Esophagus (tissue), 2 donors: ENCODE measurements at places on chromosomes 2 and 18. TPM values are rescaled to one million over a fixed set of nuclear protein-coding genes. Genes with fewer than 3 reads are reported as not detected.

Gene GALNT3
- 25.7 TPM for polyA plus RNA-seq

Gene REG3A
- polyA plus RNA-seq, result 1.5 TPM

Gene LRATD1
- 23.1 TPM for polyA plus RNA-seq

Gene FRZB
- polyA plus RNA-seq, result 1.3 TPM

Gene CEBPZOS
- polyA plus RNA-seq, result 53.7 TPM

Gene PMAIP1
- 14.4 TPM for polyA plus RNA-seq

Gene IL1RN
- polyA plus RNA-seq, result 2,112 TPM

Gene CNTNAP5
- not detected for polyA plus RNA-seq

Gene RAB6C
- not detected for polyA plus RNA-seq
